ENCODE measurements at places on chromosomes 12 and 14. TPM values are rescaled to one million over a fixed set of nuclear protein-coding genes. Genes with fewer than 3 reads are reported as not detected.
A peak's percentile ranks its signal among the peaks of the same experiment; 100 is the strongest.

DNA sequence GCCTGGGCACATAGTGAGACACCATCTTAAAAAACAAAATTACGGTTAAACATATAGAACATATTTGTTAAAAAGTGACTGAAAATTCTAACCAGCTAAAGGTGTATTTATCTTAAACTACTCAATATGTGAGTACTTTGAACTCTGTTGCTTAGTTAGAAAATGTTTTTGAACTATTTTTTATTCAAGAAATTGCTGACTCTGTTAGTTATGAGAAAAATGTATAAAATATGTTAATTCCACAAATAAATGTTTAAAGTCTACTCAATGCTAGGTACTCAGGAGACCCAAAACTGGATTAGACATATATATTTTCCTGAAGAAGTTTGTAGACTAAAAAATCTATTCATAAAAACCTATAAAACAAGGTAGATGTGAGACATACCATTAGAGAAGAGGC is 23.0 kb upstream of the GPR33 start:
- no peak for DNase-seq

GRCh38 chr14:28626780-28627179 is 139.8 kb upstream of the FOXG1 start:
- no peak for DNase-seq

DNA sequence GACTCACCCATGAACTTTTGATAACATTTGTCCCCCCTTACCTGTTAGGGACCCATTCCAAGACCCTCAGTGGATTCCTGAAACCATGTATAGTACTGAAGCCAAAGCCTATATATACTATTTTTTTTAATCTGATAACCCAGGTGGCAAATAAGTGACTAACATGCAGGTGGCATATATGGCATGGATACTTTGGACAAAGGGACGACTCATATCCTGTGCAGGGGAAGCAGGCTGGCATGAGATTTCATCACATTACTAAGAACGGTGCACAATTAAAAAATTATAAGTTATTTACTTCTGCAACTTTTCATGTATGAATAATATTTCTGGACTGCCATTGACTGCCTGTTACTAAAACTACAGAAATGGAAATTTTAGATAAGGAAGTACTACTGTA is 880.1 kb upstream of the FBXO33 start:
- DNase-seq = no peak

GRCh38 chr12:97308576-97309198 is 153.9 kb upstream of the RMST start:
- DNase-seq = peak; percentile 76

- no peak for DNase-seq
Measured at GRCh38 chr12:68559246-68559645, 51.5 kb upstream of the RAP1B start.

Gene RTRAF
- total RNA-seq = 40.3 TPM

DNA sequence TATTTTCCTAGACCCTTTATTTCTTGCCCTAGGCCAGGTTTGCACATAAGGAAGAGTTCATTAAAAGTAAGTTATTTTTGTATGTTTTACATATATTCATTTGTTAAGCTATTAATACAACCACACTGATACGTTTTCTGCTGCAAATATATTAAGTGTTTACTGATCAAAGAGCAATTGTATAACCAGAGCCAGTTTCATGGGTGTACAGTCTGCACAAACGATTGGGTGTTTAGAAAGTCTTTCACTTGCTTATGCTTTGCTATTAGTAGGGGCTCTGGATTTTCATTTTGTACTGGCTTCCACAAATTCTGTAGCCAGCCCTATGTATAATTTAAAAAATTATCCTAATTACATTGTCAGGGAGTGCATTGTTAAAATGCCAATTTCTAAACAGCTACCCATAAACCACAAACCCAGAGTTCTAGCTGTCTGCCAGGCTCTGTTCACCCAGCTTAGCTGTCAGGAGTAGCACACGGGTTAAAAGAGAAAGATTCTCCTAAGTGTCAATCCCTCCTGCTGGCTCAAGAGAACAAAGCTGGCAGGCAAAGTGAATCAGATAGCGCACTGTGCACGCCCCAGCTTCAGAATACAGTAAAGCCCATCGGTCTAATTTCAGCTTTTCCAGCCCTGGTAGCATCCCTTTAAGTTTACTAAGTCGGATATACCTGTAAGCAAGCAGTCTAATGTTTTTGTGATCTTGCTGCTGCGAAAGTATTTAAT is 151.0 kb upstream of the LMO3 start:
- no peak for DNase-seq

DNA sequence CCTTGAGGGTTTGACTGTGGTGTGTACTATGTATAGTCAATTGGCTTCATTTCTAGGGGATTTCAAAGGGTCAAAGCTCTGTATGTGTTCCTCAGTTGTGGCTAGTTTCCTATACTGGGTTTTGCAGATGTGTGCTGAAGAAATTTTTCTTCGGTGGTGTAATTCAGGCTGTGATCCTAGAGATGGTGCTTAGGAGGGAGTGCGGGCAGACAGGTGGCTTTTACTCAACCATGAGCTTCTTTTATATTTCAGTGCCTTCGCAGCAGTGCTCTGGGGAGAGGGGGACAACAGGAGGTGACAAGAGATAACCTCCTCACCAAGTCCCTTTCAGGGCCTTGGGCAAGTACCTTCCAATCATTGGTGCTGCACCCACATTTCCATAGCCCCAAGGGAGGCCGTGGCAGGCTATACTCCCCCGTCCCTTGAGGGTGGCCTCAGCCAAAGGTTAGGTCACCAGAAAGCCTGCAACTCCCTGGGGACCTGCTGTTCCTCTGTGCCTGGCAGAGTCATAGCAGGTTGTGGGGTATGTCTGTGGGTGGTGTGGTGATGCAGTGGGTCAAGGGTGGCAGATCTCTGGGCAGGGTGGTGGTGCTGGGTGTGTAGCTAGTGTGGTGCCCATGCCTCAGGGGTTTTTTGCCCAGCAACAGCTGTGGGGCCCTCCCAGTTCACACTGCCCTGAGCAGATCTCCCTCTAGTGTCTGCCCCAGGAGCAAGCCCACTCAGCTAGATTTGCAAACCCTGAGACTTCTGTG is 37.0 kb upstream of the TMX1 start:
- no peak for DNase-seq

- no peak for DNase-seq
Measured at GRCh38 chr12:88142610-88142991, 494 bp downstream of the TMTC3 start.

Gene KTN1
- 209 TPM for total RNA-seq

- peak; percentile 57 for DNase-seq
Measured at GRCh38 chr14:68394764-68395143, 398.1 kb downstream of the ZFP36L1 start.

GRCh38 chr14:54837508-54838149 is 65.0 kb downstream of the GCH1 start:
- no peak for DNase-seq

DNA sequence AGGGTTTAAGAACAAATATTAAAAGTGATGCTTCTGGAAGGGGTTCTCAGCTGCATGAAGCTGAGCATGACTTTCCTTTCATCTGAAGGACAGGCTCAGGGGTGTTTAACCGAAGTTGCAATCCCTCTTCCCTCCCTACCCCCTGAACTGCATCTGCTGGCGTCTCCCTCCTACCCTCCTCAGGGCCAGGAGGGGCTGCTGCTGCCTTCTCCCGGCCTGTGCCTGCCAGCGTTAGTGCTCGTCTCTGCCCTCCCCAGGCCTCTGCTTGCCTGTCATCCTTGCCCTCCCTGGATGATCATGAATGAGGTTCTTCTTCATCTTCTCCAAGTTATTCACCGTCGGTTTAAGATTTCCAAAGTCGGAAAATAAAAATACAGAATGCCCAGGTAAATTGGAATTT is 12.2 kb downstream of the SMOC1 start:
- no peak for DNase-seq

Gene OVCH1
- 0.10 TPM for total RNA-seq

DNA sequence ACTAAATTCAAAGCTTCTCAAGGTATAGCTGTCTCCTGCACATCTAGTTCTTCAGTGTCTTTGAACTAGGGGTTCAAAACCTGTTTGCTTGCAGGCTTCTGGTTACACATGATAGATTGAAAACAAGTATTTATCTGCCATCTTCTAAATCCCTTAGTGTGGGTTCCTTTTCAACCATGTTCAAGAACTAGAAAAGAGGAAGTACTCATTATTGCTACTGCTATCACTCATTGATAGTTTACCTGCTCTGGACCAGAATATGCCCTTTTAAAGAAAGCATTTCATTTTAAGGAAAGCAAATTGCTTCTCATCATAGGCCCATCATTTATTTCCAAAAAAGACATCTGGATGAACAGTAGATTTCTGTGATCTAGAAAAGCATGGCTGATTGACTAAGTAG is 37.1 kb upstream of the VSX2 start:
- DNase-seq = no peak

GRCh38 chr12:85575120-85576096 is 260.8 kb downstream of the RASSF9 start:
- peak; percentile 63 for DNase-seq

DNA sequence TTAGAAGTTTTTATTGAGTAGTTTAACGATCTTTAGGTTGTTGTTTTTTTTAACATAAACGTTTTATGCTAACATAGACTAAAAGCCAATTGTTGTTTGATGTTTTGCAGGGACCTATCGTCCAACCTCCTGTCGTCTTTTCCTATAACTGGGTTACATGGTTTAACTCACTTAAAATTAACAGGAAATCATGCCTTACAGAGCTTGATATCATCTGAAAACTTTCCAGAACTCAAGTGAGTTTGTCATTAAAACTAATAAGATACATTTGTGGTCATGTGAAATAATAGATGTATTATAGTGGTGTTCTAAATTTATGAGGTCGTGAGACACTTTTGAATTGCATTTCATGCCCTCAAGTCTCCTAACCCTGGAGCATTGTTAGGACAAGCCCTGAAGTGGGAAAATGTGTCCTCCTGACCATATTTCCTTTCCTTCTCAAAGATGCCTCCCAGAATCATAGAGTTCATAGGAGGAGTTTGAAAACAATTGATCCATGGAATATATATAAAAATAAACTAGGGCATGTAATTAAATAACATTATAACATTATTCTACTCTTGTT is 84.9 kb downstream of the ZFC3H1 start:
- no peak for DNase-seq

DNA sequence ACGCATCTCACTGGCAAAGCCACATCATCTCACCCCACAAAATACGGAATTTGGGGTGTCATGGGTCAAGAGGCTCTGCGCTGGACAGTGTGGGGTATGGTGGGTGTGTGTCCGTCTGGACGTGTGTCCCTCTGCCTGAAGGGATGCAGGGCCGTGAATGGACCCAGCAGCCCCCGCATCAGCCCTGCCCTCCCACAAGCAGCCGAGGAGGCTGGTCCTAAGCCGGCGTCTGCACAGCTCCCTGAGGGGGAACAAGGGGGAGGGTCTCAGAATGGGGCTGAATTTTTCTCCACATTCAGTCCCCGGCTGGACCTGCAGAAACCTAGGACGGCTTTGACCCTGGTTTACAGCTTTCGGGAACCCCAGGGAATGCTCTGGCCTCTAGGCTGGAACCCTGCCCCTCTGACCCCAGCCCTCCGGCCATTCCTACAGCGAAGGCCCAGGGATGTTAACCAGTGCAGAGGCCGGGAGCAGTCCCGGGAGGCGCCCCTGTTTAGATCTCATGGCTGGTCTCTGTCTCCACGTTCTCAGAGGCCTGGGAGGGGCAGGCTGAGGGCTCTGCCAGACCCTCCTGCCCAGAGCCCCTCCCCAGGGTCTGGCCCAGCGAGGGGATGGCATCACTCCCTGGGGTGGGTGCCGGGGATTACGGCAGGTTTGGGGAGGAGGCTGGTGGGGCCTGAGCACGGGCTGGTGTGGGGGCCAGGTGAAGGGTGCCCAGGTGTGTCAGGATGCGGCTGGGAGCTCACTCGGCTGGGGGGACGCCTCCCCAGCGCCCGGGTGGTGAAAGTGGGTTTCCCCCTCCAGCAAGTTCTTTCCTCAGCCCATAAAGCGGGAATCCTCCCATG is 156.5 kb upstream of the C14orf180 start:
- DNase-seq = no peak

Gene TRHDE
- 1.8 TPM for total RNA-seq

DNA sequence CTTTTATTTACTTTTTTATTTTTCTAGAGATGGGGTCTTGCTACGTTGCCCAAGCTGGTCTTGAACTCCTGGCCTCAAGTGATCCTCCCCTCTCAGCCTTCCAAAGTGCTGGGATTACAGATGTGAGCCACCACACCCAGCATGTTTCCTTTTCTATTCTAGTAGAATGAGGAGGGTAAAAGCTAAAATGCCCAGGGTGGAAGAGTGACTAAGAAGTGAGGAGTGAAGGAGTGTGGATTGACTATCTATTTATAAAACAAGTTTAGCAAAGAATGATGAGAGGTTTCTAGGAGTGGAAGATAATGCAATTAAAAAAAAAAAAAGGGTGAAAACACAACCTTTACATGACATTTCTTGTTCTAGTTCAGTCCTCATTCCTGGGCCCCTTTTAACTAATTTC is 29.8 kb upstream of the PKP2 start:
- no peak for DNase-seq

DNA sequence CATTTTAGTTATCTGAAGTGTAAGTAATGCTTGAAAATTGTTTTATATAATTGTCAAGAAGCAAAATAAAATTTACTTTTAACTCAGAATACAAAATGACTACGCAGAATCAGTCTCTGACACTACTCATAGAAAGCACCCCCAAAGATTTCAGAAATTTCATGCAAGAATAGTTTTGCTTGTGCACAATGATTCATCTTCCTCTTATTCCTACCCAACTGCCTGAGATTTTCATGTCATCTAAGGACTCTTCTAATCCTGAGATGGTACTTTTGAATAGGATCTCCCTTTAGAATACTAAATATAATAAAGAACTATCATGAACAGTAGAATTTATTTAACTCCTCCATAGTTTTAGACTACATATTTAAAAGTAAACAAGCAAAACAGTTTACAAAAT is 485.3 kb upstream of the MGAT4C start:
- DNase-seq = no peak

Gene PDZRN4
- total RNA-seq = 2.7 TPM

DNA sequence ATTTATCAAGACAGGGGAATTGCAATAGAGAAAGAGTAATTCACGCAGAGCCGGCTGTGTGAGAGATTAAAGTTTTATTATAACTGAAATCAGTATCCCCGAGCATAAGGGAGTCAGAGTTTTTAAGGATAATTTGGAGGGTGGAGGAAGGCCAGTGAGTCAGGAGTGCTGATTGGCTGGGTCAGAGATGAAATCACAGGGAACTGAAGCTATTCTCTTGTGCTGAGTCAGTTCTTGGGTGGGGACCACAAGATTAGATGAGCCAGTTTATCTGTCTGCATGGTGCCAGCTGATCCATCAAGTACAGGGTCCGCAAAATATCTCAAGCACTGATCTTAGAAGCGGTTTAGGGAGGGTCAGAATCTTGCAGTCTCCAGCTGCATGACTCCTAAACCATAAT is 96.6 kb downstream of the CCDC60 start:
- no peak for DNase-seq

Gene ASPG
- 0.82 TPM for total RNA-seq

Gene APOLD1
- 37.6 TPM for total RNA-seq

- DNase-seq = peak; percentile 24
Measured at GRCh38 chr12:108667349-108667748, 33.7 kb upstream of the SELPLG start.

Data from tongue (tissue), 3 donors.